ENCODE measurements at places on chromosomes 2 and 18.

- no peak for DNase-seq
Observed at GRCh38 chr2:158686210-158686691, 108.9 kb upstream of the DAPL1 start.

DNA sequence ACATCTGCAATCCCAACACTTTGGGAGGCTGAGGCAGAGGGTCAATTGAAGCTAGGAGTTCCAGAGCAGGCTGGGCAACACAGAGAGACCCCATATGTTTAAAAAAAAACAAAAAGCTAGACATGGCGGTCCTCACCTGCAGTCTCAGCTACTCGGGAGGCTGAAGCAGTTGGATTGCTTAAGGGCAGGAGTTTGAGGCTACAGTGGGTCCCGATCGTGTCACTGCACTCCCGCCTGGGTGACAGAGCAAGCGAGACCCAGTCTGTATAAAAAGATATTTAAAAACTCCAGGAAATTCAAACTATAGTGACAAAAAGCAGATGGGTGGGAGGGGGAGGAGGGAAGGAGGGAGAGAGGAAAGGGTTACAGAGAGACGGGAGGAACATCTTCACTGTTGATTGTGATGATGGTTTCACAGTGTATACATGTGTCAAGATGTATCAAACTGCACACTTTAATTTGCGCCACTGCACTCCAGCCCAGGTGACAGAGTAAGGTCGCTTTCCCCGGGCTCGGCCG lies 942 bp upstream of the ZNF236 start:
- no peak for DNase-seq

- DNase-seq = no peak
Observed at GRCh38 chr18:67550872-67551520, 34.5 kb upstream of the DSEL start.

- no peak for DNase-seq
Observed at GRCh38 chr2:230418341-230419016, 2.5 kb downstream of the SP100 start.

- no peak for DNase-seq
Observed at GRCh38 chr2:164257742-164258141, 363.5 kb downstream of the GRB14 start.

Data from heart left ventricle (tissue), 16 donors.